Esophagus muscularis mucosa (tissue), 4 donors: ENCODE measurements at places on chromosomes 12 and 14.

- DNase-seq, result no peak
Observed at GRCh38 chr14:104891664-104892530, 26.8 kb downstream of the CEP170B start.

DNA sequence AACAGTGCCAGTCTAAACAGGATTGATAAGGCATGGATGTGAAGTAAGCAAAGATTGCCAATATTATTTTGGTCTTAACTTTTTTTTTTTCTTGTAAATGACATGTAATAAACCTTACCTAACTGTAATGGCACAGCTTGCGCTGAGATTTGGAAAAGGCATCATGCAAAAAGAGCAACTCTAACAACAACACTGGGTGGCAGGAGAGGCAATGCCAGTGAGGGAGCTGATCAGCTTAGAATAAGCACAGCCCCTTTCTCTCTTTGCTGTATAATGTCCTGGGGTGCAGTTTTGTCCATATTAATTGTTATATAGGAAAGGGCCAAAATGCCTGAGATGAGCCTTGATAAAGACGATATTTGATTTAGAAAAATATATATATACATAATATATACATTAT, 1589.7 kb upstream of the FLRT2 start:
- no peak for DNase-seq

DNA sequence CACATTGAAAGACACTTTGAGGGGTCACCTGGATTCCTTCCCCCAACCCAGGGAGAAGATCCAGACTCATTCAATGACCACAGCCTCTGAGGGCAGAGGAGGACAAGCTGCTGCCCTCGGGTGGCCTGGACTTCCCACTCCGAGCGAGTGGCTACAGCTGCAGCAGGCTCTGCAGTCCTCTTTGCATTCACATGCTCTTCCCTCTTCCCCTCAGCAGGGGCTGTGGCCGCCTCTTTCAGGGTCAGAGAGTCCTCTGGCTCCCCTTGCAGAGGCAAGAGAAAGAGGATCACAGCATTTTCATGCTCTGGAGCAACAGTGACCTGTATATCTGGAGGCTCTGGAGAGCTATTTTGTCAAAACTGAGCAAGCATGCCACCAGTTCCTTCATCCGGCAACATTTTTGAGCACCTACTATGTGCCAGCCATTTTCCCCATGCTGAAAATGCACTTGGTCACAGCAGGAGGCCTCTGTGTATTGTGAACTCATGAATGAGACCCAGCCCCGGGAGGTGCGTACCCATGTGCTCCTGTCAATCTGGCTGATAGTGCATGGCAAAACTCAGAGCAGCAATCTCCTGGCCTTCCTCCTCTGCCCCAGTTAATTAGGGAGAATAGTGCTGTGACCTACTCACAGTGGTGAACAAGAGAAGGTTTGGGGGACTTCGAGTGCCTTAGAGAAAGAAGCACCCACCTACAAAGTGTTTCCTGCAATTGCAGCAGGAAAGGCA, 42.9 kb upstream of the KCNA5 start:
- no peak for DNase-seq

DNA sequence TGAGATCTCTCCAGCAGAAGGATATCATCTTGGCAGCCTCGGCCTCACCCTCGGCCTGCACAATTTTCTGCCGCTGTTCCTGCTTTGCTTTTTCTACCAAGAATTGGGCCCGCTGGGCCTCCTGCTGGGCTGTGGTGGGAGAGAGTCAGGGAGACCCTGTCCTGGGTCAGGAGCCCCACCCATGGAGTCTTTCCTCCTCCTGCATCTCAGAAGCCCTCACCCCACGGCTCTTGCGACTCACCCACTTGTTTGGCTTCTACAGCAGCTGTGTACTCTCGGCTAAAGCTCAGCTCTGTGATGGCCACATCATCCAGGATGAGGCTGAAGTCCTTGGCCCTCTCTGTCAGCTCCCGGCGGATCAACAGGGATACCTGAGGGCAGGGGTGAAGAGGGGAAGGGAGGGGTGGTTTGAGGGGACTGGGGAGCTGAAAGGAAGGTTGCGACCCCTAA, 2.8 kb downstream of the PHB2 start:
- DNase-seq, result no peak
